ENCODE measurements at places on chromosomes 4 and X.
A peak's percentile ranks its signal among the peaks of the same experiment; 100 is the strongest.

DNA sequence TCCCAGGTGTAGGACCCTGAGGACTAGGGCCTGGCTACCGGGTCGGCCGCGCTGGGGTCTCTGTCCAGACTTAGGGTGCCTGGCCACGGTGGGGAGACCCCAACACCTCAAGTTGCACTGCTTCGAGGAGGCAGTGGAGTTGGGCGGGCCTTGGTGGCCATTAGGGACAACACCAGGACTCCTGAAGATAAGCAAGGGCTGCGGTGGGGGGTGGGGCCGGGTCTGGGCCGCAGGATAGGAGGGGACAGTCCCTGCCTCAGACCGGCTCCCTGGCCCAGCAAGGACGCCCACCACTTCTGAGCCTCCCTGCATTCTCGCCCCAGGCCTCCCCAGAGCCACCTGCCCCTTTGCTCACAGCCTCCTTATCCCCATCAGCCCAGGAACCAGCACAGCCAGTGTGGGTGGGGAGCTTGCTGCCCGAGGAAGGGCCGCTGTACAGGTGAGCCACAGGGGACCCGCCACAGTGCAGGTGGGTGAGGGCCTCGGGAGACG lies 5.5 kb upstream of the MXD4 start:
- DNase-seq, result no peak

DNA sequence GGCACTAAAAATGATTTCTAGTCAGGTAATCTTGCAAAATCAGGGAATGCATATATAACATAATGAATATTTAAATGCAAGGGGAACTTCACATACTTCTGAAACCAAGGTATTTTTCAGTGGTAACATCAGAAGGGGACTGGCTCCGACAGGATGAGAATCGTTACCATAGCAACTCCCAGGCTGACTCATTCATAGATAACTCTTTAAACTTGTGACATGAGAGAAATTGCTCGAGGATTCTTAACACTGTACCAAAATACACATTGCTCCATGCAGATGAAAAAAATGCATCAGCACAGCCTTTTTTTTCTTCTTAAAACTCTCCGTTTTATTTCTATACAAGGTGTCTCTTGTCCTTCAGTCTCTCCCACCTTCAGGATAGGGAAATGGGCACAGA lies 114.3 kb downstream of the GABRB1 start:
- DNase-seq, result no peak

DNA sequence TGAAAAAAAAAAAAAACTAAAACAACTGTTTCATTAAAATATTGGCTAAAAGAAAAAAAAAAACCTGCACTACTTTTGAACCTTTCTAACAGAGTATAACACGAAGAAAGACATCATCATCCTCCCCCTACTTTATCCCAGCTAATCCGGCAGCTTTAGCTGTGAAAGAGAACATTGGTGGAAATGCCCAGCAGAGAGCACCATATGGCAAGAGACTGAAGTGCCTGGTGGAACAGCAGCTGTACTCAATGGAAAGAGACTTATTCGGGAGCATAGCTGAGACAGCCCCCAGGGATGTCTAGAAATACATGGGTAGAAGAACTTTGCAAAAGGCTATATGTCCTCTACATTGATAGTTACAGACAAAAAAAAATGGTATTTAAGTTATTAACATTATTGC lies 30.3 kb downstream of the STPG2 start:
- DNase-seq, result no peak

DNA sequence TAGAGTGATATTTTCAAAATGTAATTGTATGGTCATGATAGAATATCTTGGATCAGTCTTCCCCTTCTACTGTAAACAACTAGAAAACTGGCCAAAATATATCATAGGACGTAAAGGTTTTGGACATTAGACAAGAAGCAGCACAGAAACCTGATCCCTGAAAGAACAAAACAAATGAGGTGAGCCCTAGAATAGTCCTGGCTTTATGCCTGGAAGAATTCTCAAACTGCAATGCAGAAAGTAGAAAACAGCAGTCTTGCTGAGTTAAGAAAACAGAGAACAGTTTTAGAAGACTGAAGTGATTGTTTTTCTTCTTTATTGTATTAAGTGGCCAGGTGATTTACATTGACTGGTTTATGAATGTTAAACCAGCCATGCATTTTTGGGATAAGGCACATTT lies 19.5 kb downstream of the NSUN7 start:
- DNase-seq, result no peak

- no peak for DNase-seq
These were observed 76.3 kb upstream of the IL15 start for GRCh38 chr4:141560056-141560455.

GRCh38 chr4:134470544-134470943 lies 269.0 kb upstream of the PABPC4L start:
- DNase-seq, result no peak

DNA sequence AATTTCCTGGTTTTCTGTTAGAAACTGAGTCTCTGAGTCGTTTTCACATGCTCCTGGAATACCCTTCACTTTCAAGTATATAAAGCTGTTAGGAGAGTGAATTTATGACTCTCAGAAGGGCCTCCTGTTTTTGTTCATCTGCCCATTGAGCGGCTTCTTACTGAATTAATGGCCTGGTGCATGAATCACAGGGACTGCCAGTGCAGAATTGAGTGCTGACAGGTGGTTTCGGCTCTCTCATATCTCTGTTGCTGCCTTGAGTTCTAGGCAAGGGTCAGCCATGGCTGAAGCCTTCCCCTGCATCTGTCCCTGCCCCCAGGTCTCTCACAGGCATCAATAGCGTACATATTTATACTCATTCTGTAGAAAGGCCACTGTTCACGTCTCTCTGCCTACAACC lies 22.7 kb upstream of the SEPSECS start:
- DNase-seq, result no peak

DNA sequence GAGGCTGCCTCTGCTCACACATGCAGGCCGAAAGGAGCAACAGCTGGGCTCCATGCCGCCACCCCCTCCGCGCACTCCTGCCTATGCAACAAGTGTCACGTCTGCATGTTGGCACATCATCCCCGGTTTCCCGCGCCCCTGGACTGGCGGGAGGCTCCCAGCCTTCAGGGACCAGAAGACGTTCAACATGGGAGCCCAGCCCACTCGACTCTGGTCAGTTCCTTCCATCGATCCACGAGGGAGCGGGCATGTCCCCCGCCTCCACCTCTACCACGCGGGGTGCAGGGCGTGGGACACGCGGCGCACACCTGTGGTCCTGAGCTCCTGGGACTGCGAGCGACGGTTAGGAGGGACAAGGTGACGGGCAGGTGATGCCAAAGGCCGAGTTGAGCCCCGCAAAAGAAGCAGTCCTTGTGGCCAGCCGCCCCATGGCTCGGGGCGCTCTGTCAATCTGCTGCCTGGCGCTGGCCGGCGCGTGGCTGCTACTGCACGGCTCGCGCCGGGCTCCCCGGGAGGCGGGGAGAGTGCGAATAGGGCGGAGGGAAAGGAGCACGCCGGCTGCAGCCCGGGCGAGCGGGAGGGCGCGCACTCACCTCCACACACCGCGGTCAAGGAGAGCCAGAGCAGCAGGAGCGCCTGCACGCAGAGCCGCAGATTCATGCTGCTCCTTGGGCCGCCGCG lies 645 bp downstream of the APLN start:
- no peak for DNase-seq

- no peak for DNase-seq
These were observed 1034.5 kb upstream of the IGFBP7 start for GRCh38 chr4:58144721-58145120.

- DNase-seq, result no peak
These were observed 56.4 kb downstream of the IRF2 start for GRCh38 chr4:184417802-184418511.

DNA sequence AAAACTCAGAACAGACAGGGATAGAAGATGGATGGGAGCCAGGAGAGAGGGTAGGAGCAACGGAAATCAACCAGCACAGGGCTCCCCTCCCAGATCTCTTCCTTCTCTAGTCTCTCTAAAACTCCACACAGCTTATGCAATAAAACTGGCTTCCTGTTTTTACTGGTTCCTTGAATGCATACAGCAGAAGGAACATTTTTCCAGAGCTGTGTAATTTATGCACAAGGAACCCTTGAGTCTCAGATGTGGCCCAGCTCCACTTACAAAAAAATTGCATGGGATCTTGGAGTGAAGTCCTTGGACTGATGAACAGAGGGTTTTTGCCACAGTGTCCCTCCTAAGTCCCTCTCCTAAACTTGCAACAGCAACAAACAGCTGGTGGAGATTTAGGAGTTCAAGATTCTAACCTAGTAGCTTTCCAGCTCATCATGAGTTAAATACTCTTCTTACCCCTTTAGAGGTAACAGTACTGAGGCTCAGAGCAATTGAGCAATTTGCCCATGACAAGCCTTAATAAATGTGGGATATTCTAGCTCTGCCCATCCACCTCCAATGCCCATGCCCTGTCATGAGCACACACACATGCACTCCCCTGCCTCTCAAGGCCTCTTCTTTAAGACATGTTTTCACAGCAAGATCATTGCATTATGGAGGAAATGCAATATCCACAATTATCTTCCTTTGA lies 18.4 kb upstream of the CC2D2A start:
- no peak for DNase-seq

GRCh38 chrX:81195712-81196111 lies 6.0 kb downstream of the HMGN5 start:
- peak; percentile 13 for DNase-seq

DNA sequence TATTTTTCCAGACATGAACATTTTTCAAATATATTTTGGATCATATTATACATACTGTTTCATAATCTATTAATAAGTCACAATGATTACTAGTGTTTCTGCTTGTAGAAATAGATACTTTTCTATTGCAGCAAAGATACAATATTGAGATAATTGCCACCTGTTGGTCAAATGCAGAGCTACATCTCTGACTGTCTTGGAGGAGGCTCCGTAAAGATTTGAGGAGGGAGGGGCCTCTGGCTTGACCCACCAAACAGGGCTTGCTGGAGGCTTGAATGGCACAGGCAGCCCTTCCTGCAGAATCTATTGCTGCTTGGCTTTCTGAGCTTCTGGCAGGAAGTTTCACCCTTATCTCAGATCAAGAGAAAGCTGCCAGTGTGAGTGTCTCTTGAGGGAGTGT lies 99.3 kb upstream of the ARMCX2 start:
- DNase-seq, result no peak

- no peak for DNase-seq
These were observed 14.5 kb downstream of the TNIP2 start for GRCh38 chr4:2741626-2742025.

DNA sequence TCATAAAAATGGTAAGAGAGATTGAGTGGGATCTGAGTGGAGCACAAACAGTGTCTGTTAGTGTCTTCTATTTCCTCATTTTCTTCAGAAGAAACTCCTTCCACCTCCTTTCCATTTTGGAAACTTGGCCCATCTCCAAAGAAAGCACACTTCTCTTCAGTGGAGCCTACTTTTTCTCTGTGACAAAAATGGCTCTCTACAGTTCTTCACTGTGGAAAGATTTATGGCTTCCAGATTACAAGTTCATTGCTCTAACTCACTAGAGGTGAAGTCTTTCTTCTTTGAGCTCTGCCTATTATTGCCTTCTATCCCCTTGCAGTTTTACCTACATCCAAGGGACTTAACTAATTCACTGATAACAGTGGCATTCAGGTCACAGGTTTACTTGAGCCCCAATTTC lies 325.8 kb downstream of the ANTXR2 start:
- no peak for DNase-seq

GRCh38 chr4:151792995-151793394 lies 32.2 kb upstream of the GATB start:
- DNase-seq, result no peak

DNA sequence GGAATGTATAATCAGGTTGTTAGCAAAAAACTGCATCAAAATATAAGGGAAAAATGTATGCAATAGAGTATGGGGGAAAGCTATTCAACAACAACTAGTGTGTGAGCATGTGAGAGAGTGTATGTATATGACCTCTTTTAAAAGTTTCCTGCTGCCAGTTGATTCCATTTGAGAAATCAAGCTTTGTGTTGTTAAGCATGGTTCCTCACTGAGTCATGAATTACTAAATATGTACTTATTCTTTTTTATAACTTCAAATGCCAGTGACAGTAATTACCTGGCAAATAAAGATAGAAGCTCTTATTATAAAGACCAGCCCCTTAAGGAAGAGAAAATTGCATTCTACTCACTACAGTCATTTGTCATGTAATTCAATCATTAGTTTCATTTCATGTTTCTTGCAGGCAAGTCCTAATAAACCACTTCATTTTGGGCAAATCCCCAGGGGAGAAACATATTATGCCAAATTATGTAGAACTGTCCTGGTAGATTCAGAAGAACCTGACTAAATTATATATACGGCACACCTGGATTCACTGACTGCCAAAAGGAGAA lies 19.2 kb downstream of the RASGEF1B start:
- DNase-seq, result no peak

DNA sequence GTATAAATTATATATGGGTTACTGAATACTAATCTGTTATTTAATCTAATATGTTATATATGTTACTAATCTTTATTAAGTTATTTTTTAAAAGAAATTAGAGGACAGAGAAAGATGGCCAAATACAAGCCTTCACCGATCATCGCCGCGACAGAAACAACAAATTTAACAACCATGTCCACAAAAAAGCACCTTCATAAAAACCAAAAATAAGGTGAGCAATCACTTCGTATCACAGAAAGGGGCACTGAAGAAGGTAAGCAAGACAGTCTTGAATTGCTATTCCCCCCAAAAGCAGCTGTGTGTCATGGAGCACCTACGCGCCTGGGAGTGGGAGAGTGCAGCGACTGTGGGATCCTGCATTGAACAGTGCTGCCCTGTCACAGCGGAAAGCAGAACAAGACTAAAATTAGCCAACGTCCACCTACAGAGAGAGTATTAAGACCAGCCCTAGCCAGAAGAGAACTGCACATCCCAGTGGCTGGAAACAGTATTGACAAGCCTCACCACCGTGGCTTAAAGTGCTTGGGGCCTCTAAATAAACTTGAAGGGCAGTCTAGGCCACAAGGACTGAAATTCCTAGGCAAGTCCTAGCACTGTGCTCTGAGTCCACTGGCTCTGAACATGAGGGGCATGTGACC lies 38.5 kb downstream of the LRBA start:
- DNase-seq, result no peak

DNA sequence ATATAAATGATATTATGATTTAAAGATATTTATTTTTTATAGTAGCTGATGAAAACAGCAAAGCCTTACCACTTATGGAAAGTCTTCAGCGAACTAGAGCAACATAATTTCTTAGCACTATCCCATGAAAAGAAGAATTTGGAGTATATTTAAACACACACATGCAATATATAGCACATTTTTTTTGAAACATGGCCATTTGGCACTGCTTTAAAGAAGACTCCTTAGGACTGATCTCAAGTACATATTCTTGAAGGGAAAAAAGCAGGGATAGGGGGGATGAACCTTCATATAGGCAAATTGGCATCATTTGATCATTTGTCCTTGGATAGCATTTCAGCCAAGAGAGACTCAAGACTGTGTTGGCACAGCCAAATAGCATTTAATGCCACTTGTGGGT lies 193.3 kb downstream of the ANKRD50 start:
- no peak for DNase-seq

GRCh38 chr4:169245061-169245460 lies 25.7 kb downstream of the SH3RF1 start:
- no peak for DNase-seq

GRCh38 chr4:175369087-175369486 lies 443.0 kb downstream of the GPM6A start:
- DNase-seq, result no peak

GRCh38 chr4:40193016-40193571 lies 3.7 kb upstream of the RHOH start:
- DNase-seq, result no peak

- DNase-seq, result no peak
These were observed 39.1 kb upstream of the MBTPS2 start for GRCh38 chrX:21800344-21800770.

GRCh38 chr4:155639704-155640523 lies 26.7 kb upstream of the GUCY1A1 start:
- no peak for DNase-seq

Measured in activated CD8-positive, alpha-beta memory T cell treated with anti-CD3 and anti-CD28 coated beads for 1 hour (primary cell).